SK-N-SH (cell line): ENCODE measurements at places on chromosomes 5 and 9. TPM values are rescaled to one million over a fixed set of nuclear protein-coding genes. Genes with fewer than 3 reads are reported as not detected.

OR4F3 gene
- not detected in 2 replicates for polyA plus RNA-seq

OXCT1 gene
- polyA plus RNA-seq = 11.7 and 14.9 TPM in 2 replicates

BARHL1 gene
- not detected in 2 replicates for polyA plus RNA-seq

STPG3 gene
- polyA plus RNA-seq = not detected in 2 replicates

KCNMB1 gene
- polyA plus RNA-seq = not detected in 2 replicates

HRCT1 gene
- 2.0 and 3.0 TPM in 2 replicates for polyA plus RNA-seq

PTPN3 gene
- 7.5 and 7.8 TPM in 2 replicates for polyA plus RNA-seq

IRX4 gene
- polyA plus RNA-seq = not detected in 2 replicates

CDK7 gene
- 44.2 and 62.1 TPM in 2 replicates for polyA plus RNA-seq

DNA sequence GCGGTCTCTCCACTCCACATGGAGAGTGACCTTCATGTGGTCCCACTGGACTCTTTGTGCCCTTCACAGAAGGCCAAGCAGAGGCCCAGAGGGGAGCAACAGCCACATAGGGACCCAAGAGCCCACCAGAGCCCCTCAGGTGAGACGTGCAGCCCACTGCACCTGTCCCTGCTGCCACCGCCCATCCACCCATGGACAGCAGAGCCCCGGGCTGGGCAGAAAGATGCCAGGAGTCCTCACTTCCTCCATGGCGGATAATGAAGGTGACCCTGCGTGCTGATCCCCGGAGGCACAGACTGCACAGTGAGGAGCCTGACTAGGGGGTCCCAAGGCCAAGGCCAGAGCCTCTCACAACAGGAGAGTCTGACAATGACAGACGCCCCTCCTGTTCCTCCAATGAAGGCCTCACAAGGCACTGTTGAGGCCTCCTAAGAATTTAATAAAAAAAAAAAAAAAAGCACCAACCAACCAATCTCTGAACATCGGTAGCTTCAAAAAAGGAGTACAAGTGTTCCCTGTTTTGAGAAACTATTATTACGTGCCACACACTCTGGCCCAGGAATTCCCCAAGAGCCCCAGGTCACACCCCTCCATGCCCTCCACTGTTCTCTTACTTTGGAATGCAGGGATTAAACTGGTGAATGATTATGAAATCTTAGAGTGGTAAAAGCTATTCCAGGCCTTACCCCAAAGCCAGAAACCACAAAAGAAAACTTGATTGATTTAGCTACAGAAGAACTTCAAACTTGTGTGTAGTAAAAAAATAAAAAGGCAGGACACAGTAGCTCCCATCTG is 2.8 kb upstream of the PPP1R26 start:
- no peak for DNase-seq

DNA sequence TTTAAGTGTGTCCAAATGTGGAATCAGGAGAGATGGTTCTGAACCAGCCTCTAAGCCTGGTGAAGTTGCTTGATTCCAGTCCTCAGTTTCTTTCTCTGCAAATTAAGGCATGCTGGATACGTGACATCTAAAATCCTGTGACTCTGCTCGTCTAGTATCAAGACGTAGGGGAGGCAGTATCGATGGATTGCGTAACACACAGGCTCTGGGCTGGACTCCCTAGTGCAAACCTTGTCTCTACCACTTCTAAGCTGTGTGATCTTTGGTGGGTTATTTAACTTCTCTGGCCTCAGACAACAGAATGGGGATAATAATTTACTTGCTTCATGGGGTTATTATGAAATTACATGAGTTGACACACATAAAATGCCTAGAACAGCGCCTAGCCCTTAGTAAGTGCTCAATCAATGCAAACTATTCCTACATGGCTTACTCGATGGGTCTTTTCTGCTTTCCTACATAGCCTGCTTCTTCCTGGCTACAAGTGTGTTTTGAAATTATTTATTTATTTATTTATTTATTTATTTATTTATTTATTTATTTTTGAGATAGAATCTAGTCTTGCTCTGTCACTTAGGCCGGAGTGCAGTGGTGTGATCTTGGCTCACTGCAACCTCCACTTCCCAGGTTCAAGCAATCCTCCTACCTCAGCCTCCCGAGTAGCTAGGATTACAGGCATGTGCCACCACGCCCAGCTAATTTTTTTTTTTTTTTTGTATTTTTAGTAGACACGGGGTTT is 102.1 kb downstream of the EGFLAM start:
- no peak for DNase-seq

GRCh38 chr9:109448223-109448622 is 49.9 kb downstream of the PTPN3 start:
- DNase-seq = no peak

- no peak for DNase-seq
Measured at GRCh38 chr9:123228967-123229366, 39.4 kb downstream of the STRBP start.

GRCh38 chr9:91349115-91349555 is 12.6 kb downstream of the AUH start:
- no peak for DNase-seq

DNA sequence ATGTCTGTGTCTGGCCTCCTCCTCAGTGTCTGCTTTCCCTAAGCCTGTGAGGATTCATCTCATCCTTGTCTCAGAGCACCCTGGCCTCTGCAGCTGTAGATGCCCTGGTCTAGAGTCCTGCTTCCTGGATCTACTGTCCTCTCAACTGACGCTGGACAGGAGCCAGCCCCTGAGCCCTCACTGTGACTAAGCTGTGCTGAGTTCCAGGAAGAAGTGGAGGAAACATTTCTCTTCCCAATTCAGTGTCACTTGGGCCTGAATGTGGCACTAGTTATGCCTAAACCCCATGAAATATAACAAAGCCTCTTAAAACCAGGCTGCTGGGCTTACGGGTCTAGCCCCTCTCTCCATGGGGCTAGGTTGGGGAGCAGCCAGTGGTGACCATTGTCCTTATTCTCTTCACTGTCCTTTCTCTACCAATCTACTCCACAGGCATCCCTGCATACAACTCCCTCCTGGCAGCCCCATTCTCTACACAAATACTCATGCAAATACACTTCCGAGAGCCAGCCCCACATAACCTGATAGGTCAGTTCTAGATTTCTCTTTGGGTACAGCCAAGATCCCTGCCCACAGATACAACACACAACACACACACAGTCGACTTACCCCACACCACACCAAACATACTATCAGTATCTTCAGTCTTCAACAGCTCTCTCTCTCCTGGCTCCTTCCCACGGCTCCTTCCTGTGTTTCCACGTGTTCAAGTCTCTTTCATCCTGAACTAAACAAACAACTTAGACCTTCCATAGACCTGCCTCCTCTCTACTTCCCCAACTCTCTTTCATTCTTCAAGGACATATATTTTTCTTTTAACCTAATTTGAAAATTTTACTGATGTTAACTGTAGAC is 220.8 kb downstream of the SNX18 start:
- DNase-seq = no peak

- DNase-seq = no peak
Measured at GRCh38 chr5:36070687-36071571, 4.2 kb upstream of the UGT3A2 start.

DNA sequence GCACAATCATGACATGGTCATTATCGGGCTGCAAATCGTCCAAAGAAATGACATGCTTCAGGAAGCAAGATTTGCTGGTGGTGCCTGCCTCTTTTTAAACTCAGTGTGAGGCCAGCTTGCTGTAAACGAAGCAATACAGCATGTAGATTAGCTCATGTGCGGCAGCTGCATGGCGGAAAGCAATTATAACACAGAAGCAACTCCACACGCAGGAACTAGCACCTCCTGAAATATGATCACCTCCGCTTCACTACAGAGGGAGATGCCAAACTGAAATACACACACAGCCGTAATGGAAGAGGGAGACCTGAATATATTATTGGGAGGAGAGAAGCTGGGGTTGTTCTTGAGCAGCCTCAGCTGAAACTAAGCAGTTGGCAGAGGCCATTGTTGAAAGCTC is 312.5 kb downstream of the PSAT1 start:
- no peak for DNase-seq

DNA sequence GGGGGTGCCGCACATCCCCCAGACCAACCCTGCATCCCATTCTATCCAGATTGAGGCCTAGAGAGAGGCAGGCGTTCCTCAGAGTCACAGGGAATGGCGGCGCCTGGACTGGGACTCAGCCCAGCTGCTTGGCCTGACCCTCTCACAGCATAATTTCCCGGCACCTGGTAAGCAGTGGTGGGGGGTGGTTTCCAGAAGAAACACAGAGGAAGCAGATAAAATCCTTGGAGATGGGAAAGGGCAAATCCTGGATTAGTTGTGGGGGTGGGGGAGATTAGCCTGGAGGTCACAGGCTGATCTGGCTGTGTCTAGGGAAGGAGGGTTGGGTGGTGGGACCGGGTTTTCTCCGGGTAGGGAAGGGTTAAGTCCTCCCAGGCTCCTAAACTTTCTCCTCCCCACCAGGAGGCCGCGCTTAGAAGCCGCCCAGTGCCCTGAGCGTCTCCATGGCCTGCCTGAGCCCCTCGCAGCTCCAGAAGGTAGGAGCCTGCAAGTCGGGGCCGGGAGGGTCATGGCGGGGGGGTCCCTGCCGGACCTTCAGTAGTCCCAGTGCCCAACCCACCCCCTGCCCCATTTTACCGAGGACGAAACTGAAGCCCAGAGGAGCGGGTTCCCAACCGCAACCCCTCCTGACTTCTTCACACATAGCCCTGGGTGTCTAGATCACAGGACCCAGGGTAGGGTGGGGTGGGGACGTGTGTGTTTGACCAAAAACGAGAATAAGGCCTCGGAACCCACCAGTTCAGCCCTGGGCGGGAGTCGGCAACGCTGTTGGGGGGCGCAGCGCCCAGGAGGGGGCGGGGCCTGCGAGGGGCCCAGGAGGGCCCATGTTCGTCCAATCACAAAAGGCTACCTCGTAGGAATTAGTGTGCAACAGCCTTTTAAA is 1.3 kb downstream of the PHYHD1 start:
- no peak for DNase-seq

GRCh38 chr5:169067751-169068173 is 233.2 kb downstream of the SLIT3 start:
- no peak for DNase-seq

DNA sequence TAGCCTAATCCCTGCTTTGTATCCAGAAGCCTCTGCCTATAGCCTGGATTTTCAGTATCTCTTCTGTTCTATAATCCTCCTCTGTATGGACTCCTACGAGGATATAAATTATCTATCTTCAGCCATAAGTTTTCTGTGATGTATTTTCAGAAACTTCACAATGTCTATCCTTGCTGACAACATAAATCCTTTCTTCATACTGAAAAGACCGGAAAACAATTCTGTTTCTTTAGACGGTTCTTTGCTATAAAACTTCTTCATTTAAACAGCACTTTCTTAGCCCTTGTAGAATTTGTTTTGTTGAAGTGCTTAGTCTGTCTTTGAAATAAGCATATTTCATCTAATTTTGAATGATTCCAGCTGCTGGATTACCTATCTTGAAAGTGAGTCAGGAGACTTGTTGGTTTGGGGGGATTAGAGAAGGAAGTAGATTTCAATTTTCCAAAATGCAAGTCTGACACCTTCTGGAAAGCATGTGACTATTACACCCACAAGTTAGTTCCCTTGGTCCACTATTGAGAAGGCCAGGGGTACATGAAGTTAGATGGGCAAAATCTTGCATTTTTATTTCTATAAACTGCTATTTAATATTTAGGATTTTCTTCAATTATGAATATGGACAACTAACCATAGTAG is 96.3 kb upstream of the RANBP3L start:
- peak; percentile 12 for DNase-seq

DNA sequence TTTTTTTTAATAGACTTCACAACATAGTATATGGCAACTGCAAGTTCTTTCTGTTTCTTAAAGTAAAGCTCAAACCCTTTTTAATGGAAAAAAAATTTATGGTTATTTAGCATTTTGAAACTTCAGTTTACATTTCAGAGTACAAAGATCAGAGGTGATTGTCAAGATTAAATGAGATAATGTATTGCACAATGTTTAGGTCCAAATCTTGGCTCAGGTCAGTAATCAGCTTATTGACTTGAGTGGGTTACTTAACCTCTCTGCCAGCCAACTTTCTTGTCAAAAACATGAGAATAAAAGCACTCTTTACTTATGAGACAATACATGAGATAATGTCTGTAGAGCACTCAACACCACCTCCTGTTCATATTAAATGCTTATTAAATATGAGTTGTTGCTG is 345.1 kb upstream of the PTPRD start:
- DNase-seq = no peak

DNA sequence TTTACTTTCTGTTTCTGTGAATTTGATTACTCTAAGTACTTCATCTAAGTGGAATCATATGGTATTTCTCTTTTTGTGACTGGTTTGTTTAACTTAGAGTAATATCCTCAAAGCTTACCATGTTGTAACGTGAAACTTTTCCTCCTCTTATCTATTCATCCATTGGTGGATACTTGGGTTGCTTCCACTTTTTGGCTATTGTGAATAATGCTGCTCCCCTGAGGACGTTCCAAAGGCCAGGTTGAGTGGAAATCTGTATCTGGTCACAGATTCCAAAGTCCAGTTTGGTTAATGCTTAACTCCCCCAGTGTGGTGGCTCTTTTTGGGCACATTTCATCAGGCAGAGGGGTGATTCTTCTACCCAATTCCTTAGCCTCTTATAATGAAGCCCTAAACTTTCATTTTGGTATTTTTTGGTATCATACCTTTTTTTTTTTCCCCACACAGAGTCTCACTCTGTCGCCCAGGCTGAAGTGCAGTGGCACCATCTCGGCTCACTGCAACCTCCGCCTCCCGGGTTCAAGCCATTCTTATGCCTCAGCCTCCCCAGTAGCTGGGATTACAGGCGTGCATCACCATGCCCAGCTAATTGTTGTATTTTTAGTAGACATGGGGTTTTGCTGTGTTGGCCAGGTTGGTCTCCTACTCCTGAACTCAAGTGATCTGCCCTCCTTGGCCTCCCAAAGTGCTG is 65.4 kb downstream of the CMYA5 start:
- DNase-seq = no peak

DNA sequence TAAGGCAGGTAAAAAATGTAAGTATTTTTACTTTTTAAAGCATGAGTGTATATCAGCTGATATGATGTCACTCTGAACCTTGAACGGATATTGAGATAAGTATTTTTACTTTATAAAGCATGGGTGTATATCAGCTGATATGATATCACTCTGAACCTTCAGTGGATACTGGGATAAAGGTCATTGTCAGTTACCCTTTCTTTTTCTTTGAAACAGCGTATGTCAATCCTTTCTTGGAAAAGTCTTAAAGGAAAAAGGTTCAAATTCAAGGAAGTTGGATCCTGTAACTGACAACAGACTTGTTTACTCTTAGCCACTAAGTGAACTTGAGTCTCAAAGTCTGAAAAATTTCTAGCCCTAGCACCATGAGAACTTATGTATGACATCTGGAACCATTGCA is 61.7 kb upstream of the IFNK start:
- no peak for DNase-seq

DNA sequence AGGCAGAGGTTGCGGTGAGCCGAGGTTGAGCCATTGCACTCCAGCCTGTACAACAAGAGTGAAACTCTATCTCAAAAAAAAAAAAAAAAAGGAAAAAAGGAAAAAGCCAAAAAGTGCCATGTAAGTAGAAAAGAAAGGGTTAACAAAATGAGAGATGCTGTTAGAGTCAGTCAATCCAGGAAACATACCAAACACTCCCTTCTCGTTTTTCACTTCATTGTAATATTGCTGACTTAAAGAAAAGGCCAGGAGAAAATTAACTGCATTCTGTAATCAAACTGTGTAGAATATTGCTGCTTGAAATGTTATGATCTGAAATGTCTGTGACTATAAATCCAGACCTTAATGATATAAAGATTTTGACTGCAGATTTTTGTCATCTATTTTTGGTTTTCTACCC is 379.1 kb downstream of the ENC1 start:
- DNase-seq = no peak
